ENCODE measurements at places on chromosomes 1 and 21. TPM values are rescaled to one million over a fixed set of nuclear protein-coding genes. Genes with fewer than 3 reads are reported as not detected.

The CSF1 gene
- 6.9 TPM for total RNA-seq

The DMRTA2 gene
- total RNA-seq, result 0.24 TPM

The TFF2 gene
- total RNA-seq, result 2.8 TPM

The UQCRHL gene
- 14.8 TPM for total RNA-seq

The FAM72D gene
- total RNA-seq, result 11.4 TPM

The COL16A1 gene
- total RNA-seq, result 59.6 TPM

The RSPH1 gene
- total RNA-seq, result 0.08 TPM

The TMEM125 gene
- total RNA-seq, result not detected

The OPRD1 gene
- total RNA-seq, result 6.9 TPM

The MTARC1 gene
- total RNA-seq, result 0.16 TPM

The PARS2 gene
- 3.8 TPM for total RNA-seq

The DENND2C gene
- 0.98 TPM for total RNA-seq

The SLC26A9 gene
- total RNA-seq, result not detected

The OR2AK2 gene
- total RNA-seq, result not detected

The MPL gene
- total RNA-seq, result not detected

The TEX38 gene
- not detected for total RNA-seq

Data from A375 (cell line).